ENCODE measurements at places on chromosomes 6 and 20.

GRCh38 chr6:34317882-34318498 lies 69.2 kb upstream of the SMIM29 start:
- no peak for DNase-seq

- no peak for DNase-seq
These were observed 81.9 kb upstream of the CCDC28A start for GRCh38 chr6:138691595-138692057.

DNA sequence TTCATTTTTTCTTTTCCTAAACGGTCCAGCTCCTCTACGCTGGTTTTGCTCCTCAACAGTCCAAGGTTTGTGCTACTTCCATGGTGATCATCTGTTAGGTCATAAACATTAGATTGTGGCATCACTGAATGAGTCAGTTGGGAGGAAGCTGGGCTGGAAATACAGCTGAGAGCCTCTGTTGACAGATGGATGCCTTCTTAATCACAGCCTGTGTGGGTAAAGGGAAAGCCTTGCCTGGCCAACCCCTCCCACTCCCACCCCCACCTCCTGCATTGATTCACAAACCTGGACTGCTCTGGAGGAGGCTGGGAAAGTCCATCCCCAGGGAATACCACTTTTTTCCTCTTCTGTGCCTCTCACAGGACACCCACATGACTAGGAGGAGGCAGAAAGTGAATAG lies 180.6 kb upstream of the CCN2 start:
- DNase-seq: peak; percentile 17

- DNase-seq: no peak
These were observed 12.6 kb downstream of the HLA-DPB1 start for GRCh38 chr6:33088258-33088930.

DNA sequence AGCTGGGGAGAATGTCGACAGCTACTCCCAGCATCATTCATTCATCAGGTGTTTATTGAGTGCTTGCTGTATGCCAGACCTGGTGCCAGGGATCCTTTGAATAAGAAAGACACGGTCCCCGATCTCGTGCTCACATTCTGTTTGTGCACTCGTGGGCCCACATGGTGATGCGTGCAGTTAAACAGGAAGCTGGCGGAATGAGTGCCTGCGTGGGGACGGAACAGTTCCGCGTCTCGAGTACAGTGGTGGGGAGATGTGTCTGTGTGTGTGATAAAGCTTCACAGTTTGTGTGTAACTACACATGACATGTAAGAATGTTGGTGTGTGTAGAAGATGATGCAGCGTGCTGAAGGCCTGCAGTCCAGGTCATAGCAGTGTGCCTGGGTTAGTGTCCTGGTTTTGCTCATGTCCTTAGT lies 6.5 kb downstream of the RBM38 start:
- no peak for DNase-seq

GRCh38 chr6:29737707-29738630 lies 14.7 kb downstream of the HLA-F start:
- peak; percentile 76 for DNase-seq

- DNase-seq: peak; percentile 46
These were observed 11.2 kb upstream of the MRPS18A start for GRCh38 chr6:43698584-43699349.

- DNase-seq: no peak
These were observed 9.2 kb downstream of the GGT7 start for GRCh38 chr20:34863421-34863965.

DNA sequence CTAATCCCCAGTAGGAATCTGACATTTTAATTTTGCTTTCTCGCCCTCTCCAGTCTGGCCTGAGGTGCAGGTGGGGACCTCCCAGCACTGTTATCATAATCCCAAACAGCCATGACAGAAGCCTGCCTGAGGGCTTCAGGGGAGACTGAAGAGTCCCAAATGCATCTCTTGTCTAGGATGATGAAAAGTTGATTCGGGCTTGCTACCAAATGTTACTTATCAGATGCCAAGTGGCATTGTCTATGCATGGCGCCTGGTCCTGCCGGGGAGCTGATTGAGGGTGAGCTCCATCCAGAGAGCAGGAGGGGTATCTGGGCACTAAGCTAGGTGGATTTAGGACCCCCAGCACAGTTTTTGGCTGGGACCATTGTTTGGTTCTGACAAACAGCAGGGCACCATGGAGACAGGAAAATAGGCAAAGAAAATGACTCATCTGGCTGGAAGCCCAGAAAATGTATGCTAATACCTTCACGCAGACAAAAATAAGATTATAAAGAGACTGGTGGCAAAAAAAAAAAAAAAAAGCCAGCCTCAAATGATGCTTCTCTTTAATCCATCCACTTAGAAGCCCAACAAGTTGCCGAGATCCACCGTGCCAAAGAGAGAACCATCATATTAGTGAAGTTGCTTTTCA lies 513.7 kb upstream of the SULF2 start:
- peak; percentile 62 for DNase-seq

DNA sequence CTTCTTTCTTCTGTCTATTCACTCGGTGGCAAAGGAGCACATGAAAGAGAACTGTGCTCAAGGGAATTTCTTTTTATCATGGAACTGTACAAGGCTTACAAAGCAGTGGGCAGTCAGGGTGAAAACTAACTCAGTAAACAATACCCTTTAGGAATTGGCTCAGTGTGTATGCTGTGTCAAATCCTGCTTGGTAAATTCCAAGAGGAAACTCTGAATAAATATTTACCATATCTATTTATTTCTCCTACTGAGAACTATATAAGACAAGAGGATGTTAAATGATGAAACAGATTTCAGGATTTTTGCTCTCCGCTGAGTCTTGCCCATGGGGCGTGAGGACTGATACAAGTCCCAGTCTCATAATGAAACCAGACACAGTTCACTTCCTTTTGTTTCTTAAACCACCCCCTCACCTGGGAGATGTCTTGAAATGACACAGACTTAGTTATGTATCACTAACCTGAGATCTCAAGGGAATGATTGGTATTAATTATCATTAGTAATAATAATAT lies 188.8 kb downstream of the BACH2 start:
- DNase-seq: no peak

DNA sequence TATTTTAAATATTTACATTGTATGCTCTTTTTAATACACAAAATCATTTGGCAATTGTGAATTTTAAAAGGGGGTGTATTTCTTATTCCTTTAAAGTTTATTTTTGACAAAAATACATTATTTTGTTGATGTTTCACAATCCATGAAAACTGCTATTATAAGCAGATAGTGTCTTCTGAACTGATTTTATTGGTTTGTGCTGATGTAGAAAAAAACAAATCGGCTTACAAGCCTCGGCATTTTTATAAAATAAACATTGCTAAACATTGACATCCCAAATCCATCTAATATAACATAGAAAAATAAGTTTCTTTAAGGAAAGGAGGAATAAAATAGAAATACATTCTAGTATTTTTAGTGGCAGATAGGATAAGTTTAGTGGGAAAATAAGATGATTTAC lies 634.7 kb downstream of the GRIK2 start:
- DNase-seq: no peak

- DNase-seq: no peak
These were observed 89.0 kb upstream of the CDH4 start for GRCh38 chr20:61163031-61163430.

DNA sequence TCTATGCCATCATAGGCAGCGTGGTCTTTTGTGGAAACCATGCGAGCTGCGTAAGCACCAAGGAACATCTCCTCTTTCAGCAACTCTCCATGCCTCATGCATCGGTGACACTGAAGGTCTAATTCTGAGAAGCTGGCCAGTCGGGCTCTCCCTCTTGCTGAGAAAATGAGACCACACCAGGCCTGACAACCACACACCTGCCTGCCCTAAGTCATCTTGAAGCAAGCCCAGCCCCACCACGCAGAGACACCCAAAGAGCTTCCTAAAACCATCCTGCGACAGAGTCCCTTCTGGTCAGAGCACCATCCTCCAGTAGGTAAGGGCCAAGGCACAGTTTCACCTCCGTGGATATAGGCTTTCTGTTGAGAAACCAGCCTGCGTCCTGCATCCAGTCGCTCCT lies 26.6 kb downstream of the PREX1 start:
- DNase-seq: no peak

DNA sequence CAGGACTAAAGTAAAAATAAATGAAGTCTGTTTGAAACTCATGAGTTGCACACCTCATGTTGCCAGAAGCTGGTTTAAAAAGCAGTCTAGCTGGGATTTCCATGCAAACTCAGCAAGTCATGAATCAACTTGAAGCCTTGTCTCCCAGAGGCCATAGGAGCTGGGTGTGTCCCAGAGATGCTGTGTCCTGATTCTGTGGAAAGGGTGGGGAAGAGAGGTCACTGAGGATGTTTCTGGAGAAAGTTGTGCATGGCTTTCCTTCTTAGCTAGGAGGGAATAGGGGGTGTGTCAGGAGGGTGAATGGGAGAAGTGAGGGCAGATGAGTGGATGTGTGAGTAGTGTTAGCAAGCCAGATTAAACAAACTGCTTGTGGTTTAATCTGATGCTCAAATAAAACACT lies 111.3 kb downstream of the ADAT2 start:
- no peak for DNase-seq

GRCh38 chr6:150412221-150412620 lies 43.4 kb downstream of the IYD start:
- no peak for DNase-seq

GRCh38 chr6:41573985-41574384 lies 27.8 kb downstream of the FOXP4 start:
- DNase-seq: no peak

GRCh38 chr20:61712688-61713087 lies 353.0 kb downstream of the TAF4 start:
- DNase-seq: no peak

DNA sequence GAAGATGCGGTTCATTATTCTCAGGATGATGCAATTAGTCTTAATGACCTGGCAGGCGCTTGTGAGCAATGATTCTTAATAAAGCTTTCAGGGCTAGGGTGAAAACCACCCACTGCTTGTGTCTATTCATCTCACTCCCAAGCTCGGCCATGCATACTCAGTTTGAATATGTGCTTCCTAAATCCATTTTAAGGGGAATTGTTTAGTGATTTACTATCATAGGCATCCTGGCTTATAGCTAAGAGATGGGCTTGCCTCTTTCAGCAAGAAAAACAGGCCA lies 141.1 kb upstream of the SLC24A3 start:
- DNase-seq: no peak

GRCh38 chr20:34624629-34625028 lies 52.3 kb downstream of the PIGU start:
- DNase-seq: no peak

DNA sequence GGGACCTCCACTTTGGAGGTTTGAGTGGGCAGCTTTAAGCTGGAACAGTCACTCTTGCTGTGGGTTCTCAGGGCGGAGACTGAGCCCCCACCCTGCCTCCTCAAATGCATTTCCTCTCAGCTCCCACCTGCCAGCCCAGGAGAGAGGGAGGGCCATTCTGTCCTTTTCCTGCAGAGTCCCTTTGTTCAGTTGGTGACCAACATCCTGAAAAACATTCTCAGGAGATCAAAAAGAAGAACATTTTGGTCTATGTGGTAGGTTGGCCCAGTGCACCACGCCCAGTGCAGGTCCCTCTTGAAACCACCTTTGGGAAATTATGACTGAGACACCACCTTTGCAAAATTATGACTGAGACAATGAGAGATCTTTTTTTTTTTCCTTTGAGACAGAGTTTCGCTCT lies 13.4 kb downstream of the SLC52A3 start:
- no peak for DNase-seq

- peak; percentile 44 for DNase-seq
These were observed 250.1 kb downstream of the ATXN1 start for GRCh38 chr6:16511040-16511660.

GRCh38 chr6:98636941-98637340 lies 197.4 kb upstream of the POU3F2 start:
- no peak for DNase-seq

DNA sequence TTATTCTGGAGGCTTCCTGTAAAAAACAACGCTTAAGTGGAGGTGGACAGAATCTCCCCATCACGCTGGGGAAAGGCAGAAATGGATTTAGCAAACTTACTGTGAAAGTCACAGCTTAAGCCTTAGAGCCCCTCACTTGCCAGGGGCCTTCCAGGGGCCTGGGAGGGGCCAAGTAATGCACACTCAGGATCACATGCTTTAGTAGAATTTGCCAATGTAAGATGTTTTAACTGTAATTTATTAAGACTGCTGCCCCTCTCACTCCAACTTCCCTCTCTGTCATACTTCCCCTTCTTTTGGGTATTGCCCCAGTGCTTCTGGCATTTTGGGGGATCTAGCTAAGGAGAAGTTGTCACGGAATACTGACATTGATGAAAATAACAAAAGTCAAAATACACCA lies 12.6 kb upstream of the ADA start:
- no peak for DNase-seq

- no peak for DNase-seq
These were observed 11.0 kb downstream of the TREM1 start for GRCh38 chr6:41275489-41275888.
